Mammary microvascular endothelial cell (primary cell): ENCODE measurements at places on chromosomes 4 and X. TPM values are rescaled to one million over a fixed set of nuclear protein-coding genes. Genes with fewer than 3 reads are reported as not detected.

The SERPINA7 gene
- total RNA-seq = not detected in 2 replicates

The SSX2 gene
- not detected in 2 replicates for total RNA-seq

The CT45A1 gene
- total RNA-seq = not detected in 2 replicates

The MAGEB6B gene
- total RNA-seq = not detected in 2 replicates

The WWC2 gene
- 20.2 and 23.5 TPM in 2 replicates for total RNA-seq
